ENCODE measurements at places on chromosomes 11 and 22. TPM values are rescaled to one million over a fixed set of nuclear protein-coding genes. Genes with fewer than 3 reads are reported as not detected.

GRCh38 chr22:25688627-25689026 is 53.4 kb upstream of the MYO18B start:
- DNase-seq = no peak

Gene ZNF202
- polyA plus RNA-seq = 13.6 TPM

Gene MUC5AC
- not detected for polyA plus RNA-seq

DNA sequence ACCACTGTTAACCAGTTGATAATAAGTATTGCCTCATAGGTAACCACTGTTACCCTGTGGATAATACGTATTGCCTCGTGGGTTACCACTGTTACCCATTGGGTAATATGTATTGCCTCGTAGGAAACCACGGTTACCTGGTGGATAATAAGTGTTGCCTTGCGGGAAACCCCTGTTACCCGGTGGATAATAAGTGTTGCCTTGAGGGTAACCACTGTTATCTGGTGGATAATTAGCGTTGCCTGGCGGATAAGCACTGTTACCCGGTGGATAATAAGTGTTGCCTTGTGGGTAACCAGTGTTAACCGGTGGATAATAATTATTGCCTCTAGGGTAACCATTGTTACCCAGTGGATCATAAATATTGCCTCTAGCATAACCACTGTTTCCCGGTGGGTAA is 27.3 kb upstream of the NXPE4 start:
- no peak for DNase-seq

Gene KCNA4
- polyA plus RNA-seq = 0.60 TPM

DNA sequence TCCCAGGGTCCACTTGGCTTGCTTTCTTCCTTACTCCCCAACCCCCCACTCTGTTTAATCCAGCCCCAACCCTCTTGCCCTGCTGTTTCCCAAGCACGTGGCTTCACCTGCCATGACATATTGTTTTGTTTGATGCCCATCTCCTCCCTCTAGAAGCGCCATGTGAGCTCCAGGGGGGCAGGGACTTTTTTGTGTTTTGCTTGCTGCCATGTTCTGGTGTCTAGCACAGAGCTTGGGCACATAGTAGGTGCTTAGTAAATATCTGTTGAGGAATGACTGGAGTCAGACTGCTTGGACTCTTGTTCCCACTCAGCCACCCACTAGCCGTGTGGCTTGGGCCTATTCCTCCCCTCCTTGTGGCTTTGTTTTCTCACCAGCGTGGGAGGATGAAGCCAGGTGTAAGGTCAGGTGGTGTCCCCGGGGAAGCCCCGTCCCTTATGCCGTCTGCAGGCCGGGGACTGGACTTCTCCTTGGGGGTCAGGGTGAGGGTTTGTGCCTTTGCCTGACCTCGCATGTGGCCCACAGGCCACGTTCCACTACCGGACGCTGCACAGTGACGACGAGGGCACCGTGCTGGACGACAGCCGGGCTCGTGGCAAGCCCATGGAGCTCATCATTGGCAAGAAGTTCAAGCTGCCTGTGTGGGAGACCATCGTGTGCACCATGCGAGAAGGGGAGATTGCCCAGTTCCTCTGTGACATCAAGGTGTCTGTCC is 3.8 kb downstream of the AIP start:
- no peak for DNase-seq

DNA sequence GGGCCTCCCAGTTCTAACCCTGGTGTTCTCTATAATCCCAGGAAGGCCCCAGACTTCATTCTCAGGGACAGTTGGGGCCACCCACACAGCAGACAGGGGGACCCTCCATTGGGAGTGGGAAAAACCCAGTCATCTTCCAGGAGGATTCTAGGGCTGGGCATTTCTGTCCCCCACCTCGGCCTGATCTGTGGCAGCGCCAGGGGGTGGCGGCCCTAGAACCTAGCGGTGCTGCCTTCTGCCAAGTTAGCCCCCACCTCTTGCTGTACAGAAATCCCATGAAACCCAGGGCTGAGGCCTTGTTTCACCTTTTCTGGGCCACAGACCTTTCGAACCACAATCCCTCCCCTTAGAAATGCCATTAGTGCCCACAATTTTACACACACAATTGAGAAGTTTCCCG is 9.6 kb downstream of the CHST1 start:
- DNase-seq = no peak

DNA sequence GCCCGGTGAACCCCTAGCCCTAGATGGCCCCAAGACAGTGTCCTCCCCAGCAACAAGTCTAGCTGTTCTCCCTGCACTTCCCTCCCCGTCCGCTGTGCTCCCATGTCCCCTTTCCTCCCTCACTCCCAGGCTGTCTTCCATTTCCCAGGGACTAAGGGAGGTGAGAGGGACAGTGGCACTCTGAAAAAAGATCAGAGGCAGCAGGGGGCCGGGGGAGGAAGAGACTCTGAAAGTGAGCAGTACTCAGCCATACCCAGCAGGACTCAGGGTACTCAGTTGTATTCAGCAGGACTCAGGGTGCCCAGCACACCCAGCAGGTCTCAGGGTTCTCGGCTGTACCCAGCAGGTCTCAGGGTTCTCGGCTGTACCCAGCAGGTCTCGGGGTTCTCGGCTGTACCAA is 48.4 kb upstream of the THY1 start:
- no peak for DNase-seq
